ENCODE measurements at places on chromosomes 3 and 15.

GRCh38 chr3:176514297-176514696 is 683.0 kb downstream of the TBL1XR1 start:
- no peak for DNase-seq

DNA sequence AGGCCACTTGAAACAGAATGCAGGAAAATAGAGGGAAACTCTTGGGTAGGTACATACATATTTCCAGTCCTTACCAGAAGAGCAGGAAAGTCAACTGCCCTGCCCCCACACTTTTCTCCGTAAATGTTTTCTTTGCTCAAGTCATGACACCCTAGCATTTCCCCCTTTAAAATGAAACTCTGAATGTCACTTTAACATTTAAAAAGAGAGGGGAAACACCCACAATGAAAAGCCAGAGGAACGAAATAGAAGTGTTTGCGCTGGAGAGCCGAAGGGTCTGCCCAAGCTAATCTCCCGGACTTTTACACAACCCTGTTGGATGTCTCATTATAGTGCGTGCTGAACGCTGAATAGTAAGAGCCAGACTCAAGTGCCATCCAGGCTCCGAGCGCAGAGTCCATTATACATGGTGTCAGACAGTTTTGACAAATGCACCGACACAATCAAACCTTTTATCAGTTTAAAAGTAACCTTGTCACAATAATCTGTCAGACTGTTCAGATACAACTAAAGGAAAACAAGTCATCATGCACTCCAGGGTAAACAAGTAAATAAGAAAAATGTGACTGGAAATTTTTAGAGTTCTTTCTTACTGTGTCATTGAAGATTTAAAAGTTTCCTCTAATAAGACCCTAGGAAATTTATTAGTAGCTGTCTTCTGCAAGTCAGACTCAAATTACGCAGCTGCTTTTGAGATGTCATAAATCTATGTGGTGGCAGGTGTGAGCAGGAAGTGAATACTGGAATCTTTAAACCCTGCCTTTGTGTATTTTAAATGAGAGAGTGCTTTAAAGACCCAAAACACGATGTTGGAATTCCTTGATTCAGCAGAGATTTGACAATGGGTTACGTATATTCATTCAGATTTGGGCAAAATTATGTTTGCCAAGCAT is 159.8 kb downstream of the RBMS3 start:
- no peak for DNase-seq

- no peak for DNase-seq
These were observed 120.7 kb upstream of the GALNT15 start for GRCh38 chr3:16053794-16054193.

DNA sequence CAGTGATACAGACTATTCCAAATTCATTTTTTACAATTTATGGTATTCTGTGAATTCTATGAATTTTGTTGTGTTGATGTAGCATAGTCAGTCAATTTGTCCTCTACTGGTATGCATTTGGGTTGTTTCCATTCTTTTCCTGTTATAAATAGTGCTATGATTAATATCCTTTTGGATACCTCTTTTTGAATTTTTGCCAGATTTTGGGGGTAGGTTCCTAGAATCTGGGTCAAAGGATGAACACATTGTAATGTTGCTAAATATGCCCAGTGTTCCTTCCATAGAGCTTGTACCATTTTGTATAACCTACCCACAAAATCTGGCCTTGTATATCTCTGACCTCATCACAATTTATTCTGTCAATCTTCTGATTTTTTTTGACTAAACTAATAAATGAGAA is 44.4 kb upstream of the C3orf38 start:
- DNase-seq, result no peak

- no peak for DNase-seq
These were observed 20.6 kb downstream of the EEFSEC start for GRCh38 chr3:128173849-128174248.

DNA sequence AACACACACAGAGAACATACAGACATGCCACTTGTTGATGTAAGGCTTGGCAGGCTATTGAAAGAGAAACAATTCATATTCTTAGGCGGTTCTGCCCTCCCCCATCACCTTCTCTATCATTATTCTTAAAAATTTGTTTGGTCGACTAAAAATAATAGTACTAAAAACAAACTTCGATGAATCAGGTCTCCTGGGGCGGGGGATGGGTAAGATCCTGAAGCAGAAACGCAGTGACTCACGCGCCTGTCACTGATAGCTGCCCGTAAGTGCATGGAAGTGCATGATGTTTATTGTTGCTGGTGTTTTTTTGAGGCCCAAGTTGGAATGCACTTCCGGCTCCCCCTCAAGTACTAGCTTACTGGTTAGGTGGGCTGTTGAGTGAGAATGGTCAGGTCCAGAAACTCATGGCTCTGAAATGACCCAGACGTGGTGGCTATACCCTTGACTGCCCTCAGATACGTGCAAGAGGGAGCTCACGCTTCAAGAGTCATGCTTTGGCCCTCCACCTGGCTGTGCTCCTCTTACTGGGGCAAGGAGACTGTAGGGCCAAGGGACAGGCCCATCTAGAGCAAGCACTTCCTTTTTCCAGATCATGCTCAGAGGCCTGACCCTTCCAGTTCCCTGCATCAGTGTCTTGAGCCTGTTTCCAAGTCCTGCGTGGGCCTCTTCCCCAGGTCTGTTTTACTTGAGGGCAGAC is 10.9 kb downstream of the SMAD3 start:
- DNase-seq, result no peak

- no peak for DNase-seq
These were observed at the start of gene P2RY13 for GRCh38 chr3:151329363-151329762. TSS of gene P2RY13 (minus strand) at chr3:151329549. CDS start at chr3:151329528, 21 bp downstream.

DNA sequence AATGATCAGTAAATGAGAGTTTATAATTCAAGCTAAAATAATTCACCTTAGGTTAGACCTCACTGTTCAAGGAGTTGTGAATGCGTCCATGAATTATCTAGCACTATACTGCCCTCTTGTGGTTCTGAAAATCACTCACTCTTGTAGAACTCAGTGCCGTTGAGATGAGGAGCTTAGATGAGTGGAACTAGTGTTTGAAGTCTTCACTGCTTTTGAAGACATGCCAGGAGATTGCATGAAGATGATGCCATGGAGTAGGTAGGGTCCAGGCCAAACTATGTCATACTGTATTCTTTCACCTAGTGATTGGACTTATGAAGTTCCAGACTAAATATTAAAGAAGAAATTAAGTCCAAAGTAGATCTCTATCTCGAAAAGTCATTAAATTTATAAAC is 28.8 kb downstream of the LYSMD4 start:
- no peak for DNase-seq

- DNase-seq, result no peak
These were observed 784.0 kb downstream of the ZPLD1 start for GRCh38 chr3:103218793-103219192.

GRCh38 chr15:70494852-70495571 is 268.3 kb downstream of the UACA start:
- DNase-seq, result no peak

DNA sequence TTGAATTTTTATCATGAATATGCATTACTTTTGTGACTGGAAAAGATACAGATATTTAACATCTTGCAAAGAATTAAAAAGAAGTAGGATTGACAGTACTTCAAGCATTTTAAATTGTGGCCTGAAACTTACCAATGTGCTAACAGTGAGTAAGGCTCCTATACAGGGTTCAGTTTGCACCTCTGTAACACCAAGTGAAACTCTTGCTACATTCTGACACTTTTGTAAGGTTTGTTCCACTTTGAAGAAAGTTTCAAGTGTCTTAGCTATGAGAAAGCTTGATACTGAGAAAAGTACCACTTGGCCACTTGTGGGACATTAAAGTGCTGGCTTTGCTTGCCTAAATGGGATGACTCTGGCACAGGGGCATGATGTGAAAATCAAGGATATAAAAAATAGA is 289.2 kb downstream of the CTNNB1 start:
- no peak for DNase-seq

DNA sequence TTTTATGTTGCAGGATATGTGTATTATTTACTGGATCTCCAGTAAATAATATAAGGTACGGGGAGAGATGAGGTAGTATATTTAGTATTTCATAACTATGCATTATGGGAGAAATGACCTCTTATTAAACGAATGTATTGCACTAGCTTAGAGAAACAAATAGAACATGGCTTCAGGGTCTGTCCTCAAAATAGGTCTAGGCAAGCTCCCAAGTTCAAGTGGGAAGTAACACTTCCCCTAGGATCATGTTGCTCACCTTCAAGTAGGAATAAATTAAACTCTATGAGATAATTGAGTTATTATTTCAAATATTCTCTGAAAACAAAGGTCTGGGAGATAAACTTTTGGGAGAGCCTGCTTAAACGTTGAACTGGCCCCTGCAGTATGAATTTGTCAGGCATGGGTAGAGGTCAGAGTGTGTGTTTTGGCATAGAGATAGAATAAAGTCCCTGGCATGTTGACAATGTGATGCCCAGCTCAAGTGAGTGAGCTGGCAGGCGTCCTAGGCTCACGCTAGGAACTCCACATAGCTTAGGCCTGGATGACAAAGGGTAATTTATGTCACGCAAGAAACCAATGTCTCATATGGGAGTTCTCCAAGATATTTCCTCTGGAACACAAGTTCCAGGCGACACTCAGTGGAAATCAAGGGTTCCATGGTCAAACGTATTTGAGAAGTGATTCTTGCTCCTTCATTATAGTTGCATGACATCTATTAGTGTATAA is 236.8 kb downstream of the CACNA2D3 start:
- DNase-seq, result no peak

- DNase-seq, result no peak
These were observed 51.5 kb downstream of the PRKAR2A start for GRCh38 chr3:48795997-48796732.

DNA sequence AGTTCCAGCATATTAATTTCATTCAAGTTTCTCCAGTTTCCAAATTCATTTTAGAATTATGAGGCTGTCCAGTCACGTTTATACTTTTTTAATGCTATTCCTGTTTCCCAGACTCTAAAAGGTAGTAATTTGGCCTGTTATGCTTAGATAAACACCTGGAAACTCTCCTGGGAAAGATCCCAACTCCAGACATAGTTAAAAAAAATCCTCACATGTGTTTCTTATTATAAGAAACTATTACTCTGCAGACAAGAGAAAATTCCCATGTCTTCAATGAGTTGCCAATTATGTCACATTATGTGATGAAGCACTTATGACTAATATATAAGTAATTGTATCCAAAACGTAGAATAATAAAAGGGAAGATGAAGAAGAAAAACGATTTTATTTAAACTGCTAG is 137.1 kb upstream of the TMC3 start:
- no peak for DNase-seq

GRCh38 chr3:33687406-33688010 is 30.5 kb downstream of the CLASP2 start:
- DNase-seq, result no peak

GRCh38 chr15:42836251-42836650 is 84.3 kb downstream of the TTBK2 start:
- DNase-seq, result no peak

DNA sequence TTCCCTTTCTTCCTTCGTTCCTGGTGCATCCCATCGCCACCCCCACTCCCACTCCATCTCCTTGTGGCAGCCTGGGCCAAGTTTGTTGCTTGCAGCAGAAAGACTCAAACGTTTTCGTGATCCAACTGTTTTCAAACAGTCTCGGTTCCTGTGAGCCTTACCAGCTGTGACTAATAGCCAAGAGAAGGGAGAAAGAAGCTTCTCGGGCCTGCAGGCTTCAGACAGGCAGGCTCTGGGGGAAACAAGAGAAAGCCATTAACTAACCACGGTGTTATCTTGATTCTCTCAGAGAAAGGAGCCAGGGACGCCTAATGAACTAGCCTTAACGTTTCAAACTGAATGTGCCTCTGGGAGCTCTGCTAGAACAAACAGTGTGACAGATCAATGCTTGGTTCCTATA is 742.0 kb downstream of the NR2F2 start:
- no peak for DNase-seq

DNA sequence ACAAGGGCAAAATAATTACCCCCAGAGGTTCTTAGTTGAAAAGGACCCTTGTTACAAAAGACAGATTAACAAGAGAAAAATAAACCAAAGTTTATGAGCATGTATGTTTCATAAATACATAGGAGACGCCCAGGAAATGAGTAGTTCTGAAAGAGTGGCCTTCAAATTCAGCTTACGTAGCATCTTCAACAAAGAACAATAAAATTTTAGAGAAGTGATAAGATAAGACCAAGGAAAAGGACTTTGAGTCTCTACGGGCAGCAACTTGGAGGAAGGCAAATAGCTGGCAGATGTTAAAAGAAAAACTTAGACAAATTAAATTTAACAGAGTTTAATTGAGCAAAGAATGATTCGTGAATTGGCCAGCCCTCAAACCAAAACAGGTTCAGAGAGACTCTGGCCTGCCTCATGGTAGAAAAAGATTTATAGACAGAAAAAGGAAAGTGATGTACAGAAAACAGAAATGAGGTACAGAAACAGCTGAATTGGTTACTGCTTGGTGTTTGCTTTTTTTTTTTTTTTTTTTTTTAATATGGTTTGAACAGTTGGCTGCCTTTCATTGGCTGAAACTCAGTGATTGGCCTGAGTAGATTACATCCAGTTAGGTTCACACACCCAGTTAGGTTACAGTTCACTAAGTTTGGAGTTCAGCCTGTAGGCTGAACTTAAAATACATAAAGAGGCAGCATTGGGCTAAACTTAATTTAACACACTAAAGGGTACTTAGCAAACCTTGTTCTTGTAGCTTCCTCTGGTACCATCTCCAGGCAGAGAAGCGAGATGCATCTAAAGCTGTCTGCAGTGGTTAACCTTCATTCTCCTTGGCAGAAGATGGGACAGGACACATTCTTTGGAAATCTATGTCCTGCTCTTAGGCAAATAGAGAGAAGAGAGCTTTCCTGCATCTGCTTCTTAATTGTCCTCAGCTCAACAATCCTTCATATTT is 23.2 kb downstream of the C2CD4B start:
- DNase-seq, result no peak

DNA sequence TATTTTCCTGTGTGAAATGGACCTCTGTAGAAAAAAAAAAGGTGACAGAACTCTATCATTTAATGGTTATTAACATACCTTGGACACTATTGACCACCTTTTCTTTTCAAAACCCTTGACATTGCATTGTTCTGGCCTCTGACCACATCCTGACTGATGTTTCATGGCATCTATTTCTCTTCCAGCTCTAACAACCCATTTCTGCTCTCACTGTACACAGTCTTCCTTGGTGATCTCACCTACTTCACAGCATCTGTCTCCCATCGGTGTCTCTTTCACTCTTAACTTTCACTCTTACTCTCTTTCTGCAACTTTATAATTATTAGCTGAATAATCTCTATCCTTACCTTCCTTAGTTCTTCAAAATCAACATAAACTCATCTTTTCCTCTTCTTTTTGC is 217.4 kb upstream of the CD96 start:
- no peak for DNase-seq

DNA sequence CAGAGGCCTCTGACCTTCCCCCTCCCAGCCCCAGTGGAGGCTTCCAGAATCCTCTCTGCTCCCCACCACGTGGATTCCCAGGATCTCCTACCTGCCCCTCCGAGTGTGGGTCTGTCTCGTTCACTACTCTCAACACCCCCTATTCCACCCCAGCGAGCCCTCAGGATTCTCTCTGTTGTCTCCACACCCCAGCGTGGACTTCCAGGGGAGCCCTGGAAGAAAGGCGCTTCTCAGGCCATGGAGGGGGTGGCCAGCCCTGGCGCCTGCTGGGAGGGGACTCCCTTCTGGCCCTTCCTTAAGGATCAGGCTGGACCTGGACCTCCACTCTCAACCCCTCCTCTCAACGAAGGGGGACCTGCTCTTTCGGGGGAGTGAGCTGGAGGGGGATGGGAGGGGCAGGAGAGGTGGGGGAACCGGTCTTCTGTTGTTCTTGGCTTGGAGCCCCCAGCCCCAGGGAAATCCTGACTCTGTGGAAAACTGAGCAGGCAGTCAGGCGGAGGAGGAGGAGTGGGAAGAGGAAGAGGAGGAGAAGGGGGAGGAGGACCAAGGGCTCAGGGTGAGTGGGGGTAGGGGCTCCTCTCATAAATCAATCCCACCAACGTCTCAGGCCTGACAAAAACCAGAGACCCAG is 32.9 kb downstream of the EPHB3 start:
- no peak for DNase-seq

Measured in stimulated activated CD4-positive, alpha-beta T cell treated with anti-CD3 and anti-CD28 coated beads, Interleukin-1b, Interleukin-23, amount 100 ng/mL, for 1 hour (primary cell).